ENCODE measurements at places on chromosomes 12 and 14.

- no peak for DNase-seq
Observed at GRCh38 chr12:97082029-97082428, 175.0 kb downstream of the NEDD1 start.

DNA sequence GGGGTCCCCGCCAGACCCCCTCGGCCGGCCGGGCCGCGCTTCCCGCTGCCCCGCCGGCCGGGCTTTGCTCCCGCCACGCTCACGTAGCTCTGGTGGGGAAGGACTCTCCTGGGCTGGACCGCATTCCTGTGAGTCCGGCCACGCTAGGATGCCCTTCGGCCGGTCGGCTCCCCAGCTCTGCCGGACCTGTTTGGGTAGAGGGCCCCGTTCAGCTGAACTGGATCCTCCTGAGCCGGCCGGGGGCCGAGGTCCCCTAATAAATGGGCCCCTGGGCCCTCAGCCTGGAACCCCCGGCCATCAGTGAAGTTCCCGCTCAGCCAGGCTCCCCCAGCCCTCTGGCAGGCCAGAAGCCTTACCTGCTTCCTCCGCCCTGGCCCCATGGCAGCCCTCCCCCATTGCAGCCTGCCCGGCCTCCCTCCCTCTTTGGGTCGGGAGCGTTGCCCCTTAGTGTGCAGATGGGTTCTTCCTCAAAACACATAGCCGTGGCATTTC, 593 bp downstream of the UNC119B start:
- DNase-seq, result peak; percentile 6

DNA sequence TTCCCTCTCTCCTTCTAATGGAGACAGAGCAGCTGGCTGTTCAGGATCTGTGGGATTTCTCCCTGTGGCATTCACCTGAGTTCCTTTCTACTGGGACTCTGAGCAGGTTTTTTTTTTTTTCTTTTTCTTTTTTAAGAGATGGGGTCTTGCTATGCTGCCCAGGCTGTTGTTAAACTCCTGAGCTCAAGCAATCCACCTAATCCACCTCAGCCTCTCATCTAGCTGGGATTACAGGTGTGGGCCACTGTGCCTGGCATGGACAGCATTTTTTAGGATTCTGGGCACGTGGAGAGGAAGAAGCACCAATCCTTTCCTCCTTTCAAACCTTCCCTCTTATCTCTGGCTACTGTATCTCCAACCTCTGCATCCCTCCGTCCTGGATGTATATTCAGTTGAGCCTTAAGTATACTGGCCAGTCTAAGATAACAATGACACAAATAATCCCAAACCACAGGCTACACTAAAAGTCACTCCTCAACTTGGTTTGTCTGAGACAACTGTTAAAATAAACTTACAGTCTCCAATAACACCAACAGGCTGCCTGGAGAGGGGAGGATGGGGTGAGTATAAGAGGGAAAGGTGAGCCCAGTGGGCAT, 16.4 kb upstream of the CELA1 start:
- no peak for DNase-seq

DNA sequence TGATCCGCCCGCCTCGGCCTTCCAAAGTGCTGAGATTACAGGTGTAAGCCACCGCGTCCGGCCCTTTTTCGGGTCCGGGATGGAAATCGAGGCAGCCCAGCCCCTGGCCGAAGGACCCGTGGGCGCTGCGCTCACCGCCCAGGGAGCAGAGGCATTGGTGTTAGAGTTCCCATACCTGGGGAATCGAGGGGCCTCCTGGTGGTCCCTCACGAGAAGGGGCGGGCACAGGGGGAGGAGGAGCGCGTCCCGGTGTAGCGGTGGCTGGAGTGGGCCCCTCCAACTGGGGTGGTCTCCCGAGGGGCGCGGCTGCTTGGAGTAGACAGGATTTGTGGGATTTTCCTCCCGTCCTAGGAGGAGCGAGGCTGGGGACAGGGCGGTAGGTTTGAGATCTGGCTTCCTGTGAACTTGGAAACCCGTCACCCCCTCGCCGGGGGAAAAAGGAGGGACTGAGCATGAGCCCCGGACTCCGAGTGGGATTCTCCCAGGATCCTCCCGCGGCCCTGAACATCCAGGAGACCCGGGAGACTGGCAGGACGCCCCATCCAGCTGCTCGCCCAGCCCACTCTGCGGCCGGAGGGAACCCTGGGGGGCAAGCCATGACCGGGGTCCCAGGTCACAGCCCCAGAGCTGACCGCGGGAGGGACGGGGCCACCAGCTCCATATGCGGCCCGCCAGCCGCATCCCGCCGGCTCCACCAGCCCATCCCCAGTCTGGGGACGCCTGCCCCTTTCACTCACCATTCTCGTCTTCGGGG, 70.9 kb downstream of the ASCL4 start:
- DNase-seq, result no peak

DNA sequence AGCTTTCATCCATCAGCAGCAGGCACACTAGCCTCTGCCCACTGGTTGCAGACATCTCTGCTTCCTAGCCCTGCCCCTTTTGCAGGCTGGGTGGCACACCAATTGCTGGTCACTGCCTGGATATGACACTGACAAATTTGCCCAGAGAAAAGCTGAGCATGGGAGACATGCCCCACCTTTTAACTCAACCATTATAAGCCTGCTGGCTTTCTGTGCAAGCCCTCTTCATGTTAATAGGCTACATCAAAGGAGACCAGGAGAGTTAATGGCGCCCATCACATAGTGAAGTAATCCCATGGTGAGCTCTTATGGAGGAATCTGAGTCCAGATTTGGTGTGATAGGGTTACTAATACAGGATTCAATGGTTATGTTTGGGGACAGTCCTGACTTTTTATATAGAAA, 139.2 kb downstream of the KICS2 start:
- DNase-seq, result no peak

DNA sequence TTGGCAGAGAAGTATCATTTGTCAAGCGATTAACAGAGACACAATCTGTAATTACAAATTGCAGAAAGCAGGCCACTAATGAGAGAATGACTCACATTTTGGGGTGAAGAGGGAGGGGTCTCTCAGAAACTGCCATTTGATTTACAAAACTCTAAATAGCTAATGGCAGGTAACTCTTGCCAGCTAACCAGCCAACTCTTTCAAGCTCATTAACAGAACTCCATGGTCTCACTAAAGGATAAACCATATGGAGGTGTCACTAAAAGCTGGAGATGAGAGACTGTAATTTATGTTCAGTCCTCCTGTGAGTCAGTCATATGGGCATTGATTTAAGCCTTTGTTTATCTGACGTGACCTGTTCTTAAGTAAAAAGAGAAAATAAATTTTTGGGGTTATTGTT, 336.4 kb downstream of the FOXG1 start:
- DNase-seq, result no peak

GRCh38 chr12:116480210-116480810, 78.9 kb upstream of the MAP1LC3B2 start:
- DNase-seq, result no peak

- DNase-seq, result no peak
Observed at GRCh38 chr12:116244001-116244400, 33.5 kb downstream of the MED13L start.

GRCh38 chr12:24113701-24114100, 164.2 kb upstream of the SOX5 start:
- no peak for DNase-seq

GRCh38 chr12:125408718-125409117, 343.5 kb downstream of the AACS start:
- DNase-seq, result no peak

- no peak for DNase-seq
Observed at GRCh38 chr12:126726481-126727217, 1540.3 kb upstream of the TMEM132C start.

DNA sequence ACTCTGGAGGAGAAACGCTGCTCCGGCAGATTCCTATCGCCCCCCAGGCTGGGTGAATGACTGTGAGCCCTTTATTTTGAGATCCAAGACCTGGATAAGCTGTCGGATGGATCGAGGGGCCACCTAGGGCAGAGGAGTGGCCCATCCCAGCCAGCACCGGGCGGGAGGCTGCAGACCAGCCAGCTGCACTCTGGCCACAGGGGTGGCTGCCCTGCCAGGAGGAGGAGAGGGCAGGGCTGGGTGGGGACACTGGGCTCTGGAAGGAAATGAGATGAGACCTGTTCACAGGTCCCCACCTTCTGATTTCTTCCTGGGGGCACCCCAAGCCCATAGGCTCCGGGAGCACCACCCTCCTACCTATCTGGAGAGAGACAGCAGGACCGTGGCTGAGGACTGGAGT, 140.0 kb downstream of the PIWIL1 start:
- DNase-seq, result no peak

DNA sequence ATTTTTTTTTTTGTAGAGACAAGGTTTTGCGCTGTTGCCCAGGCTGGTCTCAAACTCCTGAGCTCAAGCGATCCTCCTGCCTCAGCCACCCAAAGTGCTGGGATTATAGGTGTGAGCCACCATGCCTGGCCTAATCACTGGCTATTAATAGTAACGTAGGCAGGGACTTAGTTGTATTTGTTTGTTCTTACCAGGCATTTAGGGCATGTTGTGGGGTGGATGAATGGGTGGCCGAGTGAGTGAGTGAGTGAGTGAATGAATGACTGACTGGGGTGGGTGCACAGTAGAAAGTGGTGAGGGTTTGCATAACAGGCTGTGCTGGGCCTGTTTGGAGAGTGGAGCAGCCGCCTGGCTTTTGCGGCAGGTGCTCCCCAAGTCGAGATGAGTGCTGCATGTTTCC, 87.0 kb downstream of the FOXN4 start:
- DNase-seq, result no peak

DNA sequence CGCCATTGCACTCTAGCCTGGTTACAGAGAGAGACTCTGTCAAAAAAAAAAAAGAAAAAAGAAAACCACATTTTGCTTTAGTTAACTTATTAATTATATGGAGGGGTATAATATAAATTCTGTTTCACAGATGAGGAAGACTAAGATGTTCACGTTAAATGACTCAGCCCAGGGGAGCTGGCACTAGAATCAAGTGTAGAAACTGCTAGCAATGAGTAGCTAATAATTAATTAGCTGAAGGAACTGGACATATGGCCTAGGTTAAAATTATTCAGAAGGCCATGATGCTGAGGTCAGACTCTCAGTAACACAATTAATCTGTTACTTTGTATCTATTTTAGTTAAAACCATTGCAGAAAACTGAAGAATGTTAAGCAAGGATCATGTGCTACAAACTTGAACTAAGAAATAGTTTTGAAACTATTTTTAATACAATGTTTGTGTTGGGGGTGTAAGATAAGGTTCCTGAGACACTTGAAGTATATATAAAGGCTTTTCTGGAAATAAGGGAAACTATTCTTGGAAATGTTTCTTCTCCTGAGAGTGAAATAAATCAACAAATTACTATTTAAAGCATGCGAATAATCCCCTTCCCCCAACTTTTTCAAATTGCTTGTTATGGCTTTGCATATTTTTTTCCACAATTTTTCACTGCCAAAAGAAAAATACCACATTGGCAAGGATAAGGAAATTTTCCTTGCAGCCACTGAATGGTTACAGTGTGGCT, 589.3 kb downstream of the SOX5 start:
- DNase-seq, result no peak

DNA sequence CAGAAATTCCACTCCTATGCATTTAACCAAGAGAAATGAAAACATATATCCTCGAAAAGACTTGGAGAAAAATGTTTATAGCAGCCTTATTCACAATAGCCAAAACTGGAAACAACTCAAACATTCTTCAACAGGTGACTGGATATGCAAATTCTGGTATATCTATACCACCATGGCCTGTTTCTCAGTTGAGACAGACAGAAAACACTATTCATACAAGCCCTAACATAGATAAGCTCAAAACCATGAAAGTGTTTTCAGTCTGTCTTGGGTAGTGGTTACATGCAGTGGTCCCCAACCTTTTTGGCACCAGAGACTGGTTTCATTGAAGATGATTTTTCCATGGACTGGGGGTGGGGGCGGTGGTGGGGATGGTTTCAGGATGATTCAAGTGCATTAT, 83.8 kb downstream of the SRGAP1 start:
- DNase-seq, result no peak

DNA sequence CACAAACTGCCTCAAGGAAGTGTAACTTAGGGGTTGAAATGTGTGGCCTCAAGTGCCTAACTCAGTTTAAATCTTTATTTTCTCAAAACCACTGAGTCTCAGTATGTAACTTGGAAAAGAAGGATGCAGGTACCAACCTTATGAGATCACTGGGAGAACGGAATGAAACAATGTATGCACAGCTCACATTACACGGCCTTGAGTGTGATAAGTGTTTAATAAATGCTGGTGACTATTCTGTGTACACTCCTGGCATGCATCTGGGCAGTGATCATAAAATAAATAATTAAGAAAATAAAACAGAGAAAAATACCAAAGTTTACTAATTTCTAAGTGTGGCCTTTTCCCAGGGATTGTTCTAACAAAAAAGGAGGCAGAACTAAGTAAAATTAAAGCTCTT, 974.5 kb upstream of the FLRT2 start:
- no peak for DNase-seq

- DNase-seq, result no peak
Observed at GRCh38 chr12:50197297-50197727, 30.1 kb upstream of the CERS5 start.

- no peak for DNase-seq
Observed at GRCh38 chr14:74429991-74430390, 4.0 kb upstream of the SYNDIG1L start.

DNA sequence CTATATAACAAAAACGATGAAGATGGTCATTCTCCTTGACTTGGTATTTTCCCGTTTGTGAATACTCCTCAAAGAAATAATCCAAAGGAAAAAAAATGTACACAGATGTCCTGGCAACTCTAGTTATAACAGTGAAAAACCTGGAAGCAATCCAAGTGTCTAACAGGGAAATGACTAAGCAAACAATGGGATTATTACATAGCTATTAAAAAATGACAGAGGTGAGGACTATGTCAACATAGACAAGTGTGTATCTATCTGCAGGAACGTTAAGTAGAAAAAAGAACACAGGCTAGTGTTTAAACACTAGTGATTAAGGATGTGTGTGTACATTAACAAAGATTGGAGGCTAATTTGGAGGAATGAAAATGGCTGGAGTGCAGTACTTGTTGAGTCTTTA, 5.9 kb upstream of the APOLD1 start:
- no peak for DNase-seq

GRCh38 chr14:39755269-39755878, 323.1 kb upstream of the FBXO33 start:
- DNase-seq, result no peak

DNA sequence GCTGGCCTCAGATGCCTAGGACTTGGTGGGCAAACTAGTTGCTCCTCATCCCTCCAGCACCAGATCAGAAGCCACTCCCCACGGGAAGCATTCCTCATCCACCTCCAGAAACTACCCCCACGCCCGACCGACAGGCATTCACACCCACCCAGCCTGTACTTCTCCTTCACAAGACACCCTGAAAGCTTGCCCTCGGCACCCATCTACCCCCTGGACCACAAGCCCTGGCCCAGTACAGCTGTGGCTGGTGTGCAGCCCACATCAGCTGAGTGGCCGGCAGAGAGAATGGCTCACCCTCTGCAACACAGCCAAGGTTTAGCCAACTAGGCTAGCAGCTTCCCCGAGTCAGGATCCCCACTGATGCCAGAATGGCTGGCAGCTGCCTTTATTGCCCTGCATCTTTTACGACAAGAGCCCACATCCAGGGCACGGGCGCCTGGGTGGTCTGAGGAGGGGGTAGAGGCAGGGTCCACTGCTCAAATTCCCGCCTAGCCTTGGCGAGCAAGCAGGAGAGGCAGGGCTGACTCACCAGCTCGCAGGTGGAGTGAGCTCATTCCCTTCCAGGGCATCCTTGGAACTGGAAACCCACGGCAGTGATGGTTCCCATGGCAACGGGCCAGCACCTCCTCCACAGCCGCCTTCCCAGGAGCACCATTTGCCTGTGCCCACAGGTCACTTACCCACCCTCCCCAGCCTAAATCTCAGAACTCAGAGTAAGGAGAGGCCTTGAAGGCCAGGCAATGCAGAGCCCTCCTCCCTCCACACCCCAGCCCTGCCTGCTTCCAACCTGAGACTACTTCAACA, 17.1 kb downstream of the ACTN1 start:
- DNase-seq, result no peak

- DNase-seq, result no peak
Observed at GRCh38 chr12:105832806-105833205, 305.9 kb downstream of the NUAK1 start.

Data from activated CD8-positive, alpha-beta memory T cell treated with anti-CD3 and anti-CD28 coated beads for 1 hour (primary cell).